ENCODE measurements at places on chromosomes 1 and 21.

- no peak for DNase-seq
Observed at GRCh38 chr1:157288996-157289395, 150.8 kb upstream of the ETV3 start.

DNA sequence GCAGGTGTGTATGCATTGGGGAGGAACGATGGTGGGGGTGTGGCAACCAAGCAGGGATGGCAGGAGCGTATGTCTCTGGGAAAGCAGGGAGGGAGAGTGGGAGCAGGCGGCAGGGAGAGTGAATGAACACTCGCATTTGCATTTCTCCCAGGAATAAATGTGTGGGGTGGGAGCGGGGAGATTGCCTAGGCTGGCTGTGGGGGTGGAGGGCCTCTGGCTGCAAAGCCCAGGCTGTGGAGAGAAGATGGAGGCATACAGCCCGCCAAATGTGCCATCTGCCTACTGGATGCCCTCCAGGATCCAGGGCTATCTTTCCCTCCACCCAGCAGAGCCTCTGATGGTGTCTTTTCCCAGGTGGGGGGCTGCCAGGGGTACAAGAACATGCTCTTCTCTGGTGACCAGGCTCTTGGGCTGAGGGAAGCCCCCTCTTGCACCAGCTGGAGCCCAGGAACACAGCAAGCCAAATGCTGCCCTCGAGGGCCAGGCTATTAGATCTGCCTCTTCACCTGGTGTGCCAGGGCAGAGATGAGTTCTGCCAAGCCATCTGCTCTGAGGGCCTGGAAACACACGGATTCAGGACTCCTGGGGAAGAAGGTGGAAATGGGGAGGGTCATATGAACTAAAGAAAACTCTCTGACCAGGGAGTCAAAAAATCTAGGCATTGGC lies 1.7 kb upstream of the OPTC start:
- DNase-seq: no peak

DNA sequence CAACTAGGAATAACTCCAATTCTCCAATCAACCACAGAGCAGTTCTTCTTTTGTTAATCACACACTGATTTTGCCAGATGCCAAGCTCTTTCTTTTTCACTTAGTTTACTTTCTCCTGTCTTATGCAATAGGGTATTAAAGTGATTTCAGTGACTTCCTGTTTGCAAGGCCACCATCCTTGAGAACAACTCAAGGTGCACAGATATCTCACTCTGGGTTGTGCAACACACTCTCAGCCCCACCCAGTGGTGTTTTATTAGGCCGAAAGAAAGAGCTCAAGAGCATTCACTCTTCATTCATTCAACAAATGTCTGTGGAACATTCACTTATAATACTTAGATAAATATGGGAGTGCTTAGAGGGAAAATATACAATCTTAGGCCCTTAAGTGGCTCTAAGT lies 352.5 kb downstream of the ZNF326 start:
- no peak for DNase-seq

DNA sequence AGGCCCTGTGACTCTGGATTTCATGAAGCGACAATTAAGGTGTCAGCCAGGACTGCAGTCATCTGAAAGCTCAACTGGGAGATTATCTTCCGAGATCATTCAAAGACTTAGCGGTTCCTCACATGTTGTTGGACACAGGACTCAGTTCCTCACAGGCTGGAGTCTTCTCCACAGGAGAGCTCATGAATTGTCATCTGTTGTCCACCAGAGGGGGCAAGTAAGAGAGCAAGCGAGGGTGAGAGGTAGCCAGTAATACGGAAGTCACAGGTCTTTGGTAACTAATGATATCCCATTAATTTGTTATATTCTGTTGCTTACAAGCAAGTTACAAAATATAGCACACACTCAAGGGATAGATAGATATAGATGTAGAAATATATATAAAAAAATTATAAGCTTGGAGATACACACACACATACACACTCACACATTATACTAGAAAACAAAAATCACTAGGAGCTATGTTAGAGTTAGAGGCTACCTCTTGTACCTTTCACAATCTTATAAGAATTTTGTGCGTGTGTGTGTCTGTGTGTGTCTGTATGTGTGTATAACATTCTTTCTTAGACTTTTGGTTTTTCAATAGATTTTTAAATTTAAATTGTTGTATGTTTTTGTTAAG lies 1695.3 kb downstream of the BRINP3 start:
- no peak for DNase-seq

GRCh38 chr1:214584805-214585766 lies 17.9 kb upstream of the CENPF start:
- DNase-seq: no peak

DNA sequence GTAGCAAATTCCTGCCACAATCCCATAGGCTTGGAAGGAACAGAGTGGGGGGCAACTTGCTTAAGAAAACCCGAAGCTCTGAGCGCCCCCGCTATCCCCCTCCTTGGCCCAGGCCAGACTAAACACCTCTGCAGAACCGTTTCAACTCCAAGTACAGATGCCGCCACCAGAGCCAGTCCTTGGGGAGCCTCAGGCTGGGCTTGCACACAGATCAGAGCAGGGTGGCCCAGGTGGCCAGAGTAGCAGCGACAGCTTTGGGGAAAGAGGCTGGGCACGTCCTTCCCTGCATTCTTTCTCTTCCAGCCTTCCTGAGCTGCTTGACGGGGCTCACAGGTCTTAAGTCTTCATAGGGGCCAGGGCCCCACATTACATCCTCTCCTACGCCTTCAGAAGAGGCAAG lies 181.6 kb upstream of the ZC3H12A start:
- DNase-seq: no peak

GRCh38 chr1:208077232-208078075 lies 166.5 kb upstream of the CD34 start:
- no peak for DNase-seq

DNA sequence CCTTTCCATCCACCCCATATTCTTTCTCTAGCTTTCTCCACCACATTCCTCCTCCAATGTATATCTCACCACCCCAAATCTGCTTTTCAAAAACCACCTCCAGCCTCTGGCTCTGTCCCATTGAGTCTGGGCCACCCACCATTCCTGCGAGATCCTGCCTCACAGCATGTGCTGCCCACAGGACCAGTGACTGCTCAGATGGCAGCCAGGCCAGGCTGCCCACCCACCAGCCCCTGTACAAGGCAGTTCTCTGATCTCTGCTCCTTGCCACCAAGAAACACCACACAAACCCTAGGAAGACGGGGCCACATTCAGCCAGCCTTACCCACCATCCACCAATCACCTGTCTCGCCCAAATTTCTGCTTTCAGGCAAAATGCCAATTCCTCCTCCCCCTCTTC lies 53.7 kb downstream of the PLEKHA6 start:
- DNase-seq: no peak

DNA sequence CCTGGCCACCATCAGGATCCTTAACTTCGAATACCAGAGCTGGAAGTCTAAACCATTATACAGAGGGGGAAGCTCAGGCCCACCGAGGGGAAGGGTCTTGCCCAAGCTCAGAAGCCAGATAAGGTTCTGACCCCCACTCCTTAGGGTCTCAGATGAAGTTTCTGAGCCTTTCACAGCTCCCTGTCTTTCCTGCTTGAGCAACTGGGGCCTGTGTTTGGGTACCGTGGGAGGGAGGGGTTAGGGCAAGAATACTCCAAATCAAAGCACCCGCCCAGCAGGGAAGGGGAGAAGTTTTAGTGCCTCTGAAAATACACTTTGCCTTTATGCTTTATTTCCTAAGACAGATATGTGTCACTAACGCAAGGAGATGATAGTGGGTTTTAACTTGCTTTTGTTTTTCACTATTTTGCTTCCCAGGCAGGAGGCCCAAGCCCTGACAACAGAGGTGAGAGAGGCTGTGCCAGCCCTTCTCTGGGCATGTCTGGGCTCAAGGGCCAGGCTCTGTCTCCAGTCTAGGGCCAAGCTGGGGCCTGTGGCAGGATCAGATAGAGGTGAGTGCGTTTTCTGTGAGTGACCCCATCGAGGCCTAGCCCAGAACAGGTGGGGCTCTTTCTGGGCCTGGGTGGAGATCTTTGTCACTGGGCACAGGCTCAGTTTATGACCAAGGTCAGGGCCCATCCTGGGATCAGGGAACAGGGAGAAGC lies 20.5 kb upstream of the TENT5B start:
- no peak for DNase-seq

DNA sequence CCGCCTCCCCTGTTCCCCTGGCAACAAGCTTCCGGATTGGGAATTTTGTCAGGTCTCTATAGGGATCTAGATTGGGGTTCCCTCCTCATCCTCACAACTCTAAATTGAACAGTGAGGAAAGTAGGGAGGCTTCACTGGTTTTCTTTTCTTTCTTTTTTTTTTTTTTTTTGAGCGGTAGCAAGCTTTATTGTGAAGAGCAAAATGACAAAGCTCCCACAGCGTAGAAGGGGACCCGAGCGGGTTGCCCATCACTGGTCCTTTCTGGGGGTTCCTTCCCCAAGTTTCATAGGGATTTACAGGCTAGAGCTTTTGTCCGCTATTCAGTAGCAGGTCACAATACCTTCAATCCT lies 10.3 kb downstream of the ARHGEF2 start:
- no peak for DNase-seq

- DNase-seq: no peak
Observed at GRCh38 chr1:31763671-31764311, 349 bp downstream of the ADGRB2 start.

- DNase-seq: no peak
Observed at GRCh38 chr1:157984469-157984868, 9.0 kb upstream of the KIRREL1 start.

DNA sequence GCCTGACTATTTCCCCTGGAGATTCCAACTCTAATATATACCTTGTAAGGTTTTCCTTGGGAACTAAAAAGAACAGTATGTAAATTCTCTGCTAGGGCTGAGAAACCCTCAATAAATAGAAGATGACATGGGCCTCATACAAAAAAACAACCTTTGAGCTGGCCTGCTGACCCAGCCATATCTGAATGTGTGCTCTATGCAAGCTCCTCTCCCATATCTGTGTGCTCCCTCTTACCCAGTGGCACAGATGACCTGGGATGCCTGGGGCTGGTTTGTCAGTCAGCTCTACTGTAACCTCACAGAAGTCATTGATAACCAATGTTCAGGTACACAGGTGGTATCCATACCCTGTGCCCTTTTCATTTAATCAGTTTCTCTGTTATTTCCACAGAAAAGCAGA lies 329.2 kb downstream of the SEC16B start:
- DNase-seq: no peak

GRCh38 chr1:178530037-178530402 lies 17.1 kb downstream of the TEX35 start:
- no peak for DNase-seq

DNA sequence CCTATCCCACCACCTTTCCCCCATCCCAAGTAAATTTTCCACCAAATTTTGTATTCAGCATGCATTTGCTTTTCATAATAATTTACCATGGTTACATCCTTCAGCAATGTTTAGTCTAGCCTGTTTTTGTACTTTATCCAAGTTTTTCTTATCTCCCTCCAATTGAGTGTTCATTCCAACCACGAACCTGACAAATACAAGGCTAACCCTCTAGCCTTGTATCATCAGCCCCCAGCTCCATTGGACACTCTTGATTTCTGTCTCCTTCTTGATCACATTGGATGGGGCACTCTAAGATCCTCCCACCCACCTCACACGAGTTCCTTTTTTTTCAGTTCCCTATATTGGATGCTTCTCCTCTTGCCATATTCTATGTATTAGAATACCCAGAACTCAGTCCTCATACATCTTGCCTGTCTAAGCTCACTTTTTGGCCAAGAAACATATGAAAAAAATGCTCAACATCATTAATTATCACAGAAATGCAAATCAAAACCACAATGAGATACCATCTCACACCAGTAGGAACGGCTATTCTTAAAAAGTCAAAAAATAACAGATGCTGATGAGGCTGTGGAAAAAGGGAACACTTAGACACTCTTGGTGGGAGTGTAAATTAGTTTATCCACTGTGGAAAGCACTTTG lies 40.5 kb upstream of the SLC35F3 start:
- DNase-seq: no peak

GRCh38 chr1:90781534-90781933 lies 64.4 kb upstream of the BARHL2 start:
- no peak for DNase-seq

DNA sequence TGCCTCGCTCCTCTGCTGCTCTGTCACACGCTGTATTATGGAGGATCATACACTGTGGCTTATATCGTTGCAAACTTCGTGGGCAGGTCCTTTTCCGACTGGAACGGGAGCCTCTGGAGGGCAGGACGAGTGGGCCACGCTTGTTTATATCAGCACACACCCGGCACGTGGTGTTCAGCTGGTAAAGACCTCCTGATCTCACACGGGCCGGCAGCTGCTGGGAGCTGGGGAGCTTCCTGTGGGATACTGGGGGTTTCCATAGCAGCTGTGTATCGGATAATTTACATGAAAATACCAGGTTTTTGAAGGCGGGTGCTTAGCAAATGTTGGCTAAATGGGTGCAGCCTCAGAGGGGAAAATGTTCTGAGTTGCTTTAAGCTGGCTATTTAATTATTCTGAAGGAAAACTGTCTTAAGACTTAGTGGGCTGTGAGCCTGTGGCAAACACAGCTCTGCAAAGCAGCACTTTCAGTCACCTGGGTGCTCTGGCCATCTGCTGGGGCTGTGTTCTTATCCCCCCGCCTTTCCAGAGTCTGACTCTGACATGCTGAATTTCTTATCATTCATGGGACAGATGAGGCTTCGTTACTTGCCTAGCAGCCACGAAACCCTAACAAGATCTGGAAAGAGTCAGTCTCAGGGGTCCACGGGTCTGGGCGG lies 103.6 kb upstream of the GCLM start:
- no peak for DNase-seq

DNA sequence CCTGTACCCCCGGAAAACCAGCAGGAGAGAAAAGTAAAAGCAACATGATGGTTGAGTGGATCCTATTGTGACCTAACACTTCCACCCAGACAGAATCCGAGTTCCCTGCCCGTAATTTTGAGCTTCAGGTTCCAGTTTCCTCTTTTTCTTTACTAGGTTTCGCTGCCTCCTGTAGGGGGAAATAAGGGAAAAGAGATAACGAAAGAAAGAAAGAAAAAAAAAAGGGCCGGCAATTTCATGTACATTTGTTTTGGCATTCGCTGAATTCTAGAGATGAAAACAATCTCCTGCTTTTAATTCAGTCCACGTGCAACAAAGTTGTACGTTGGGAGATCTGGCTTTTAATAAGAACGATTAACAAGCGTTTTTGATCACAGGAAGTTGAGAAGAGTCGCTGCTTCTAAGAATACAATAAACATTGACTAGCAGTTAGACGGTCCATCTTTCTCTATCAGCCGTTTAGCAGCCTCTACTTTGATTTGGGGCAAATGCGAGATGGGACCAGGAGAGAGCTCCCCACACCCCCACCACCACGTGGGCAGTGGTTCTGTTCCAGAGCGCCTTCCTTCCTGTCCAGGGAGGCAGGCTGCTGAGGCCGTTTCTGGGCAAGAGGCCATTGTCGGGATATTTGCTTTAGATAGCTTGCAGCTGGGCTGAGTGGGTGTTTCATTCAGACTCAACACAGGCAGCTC lies 155.9 kb upstream of the RUNX1 start:
- no peak for DNase-seq

GRCh38 chr21:38798481-38798882 lies 7.2 kb upstream of the ETS2 start:
- DNase-seq: no peak

GRCh38 chr1:247482747-247483146 lies 24.8 kb upstream of the OR2B11 start:
- no peak for DNase-seq

GRCh38 chr1:53862507-53862906 lies 24.4 kb upstream of the NDC1 start:
- DNase-seq: no peak
